ENCODE measurements at places on chromosomes 7 and 10. TPM values are rescaled to one million over a fixed set of nuclear protein-coding genes. Genes with fewer than 3 reads are reported as not detected.
A peak's percentile ranks its signal among the peaks of the same experiment; 100 is the strongest.

DNA sequence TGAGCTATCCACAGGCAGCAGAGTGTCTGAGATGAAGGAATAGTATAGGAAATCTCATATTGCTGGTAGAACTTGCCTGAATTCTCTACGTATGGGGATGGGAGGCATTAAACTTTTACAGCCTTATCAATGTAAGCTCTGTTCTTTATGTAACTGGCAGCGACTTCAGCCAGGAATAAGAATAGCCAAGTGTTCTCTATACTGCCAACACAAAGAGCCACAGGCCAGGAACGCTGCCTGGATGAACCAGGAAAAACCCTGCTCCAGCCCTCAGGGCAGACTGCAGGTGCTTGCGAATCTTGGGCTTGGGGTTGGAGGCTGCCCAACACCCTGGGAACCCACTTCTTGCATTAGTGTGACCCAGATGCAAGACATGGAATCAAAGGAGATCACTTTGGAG is 6.1 kb upstream of the OLAH start:
- no peaks in the 10 kb centered on the region for H3K27me3 ChIP-seq
- no peak overlapping the region for H3K27ac ChIP-seq
- H3K4me1 ChIP-seq = no peaks in the 10 kb centered on the region
- no peak overlapping the region for H3K4me3 ChIP-seq
- no peaks in the 10 kb centered on the region for H3K36me3 ChIP-seq

DNA sequence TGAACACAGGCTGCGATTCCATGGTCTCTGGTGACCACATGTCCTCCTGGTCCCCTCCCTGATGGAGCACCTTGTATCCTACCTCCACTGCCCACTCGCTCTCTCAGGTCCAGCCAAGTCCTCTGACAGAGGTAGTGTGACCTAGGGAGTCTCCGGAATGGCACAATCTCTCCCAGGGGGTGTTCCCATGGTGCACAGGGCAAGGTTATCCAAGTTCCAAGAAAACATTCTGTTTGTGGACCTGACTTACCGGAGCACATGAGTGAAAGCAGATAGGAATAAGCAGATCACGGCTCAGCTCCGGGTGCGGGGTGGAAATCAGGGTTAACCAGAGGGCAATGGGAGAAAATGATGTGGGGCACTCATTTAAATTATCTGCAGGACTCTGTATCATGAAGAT is 45.8 kb upstream of the INSIG1 start:
- H3K4me1 ChIP-seq = no peaks in the 10 kb centered on the region
- peaks cover 5% of the 10 kb centered on the region for H3K27me3 ChIP-seq
- H3K36me3 ChIP-seq = no peaks in the 10 kb centered on the region
- DNase-seq = no peak

GRCh38 chr7:84603545-84603944 is 409.0 kb upstream of the SEMA3A start:
- H3K27me3 ChIP-seq = no peaks in the 10 kb centered on the region
- DNase-seq = no peak
- no peaks in the 10 kb centered on the region for H3K36me3 ChIP-seq
- no peak overlapping the region for H3K27ac ChIP-seq

GRCh38 chr7:139054101-139054500 is 18.3 kb upstream of the ZC3HAV1L start:
- DNase-seq = no peak
- peaks cover 63% of the 10 kb centered on the region for H3K36me3 ChIP-seq
- no peaks in the 10 kb centered on the region for H3K27me3 ChIP-seq
- H3K27ac ChIP-seq = no peak overlapping the region
- no peaks in the 10 kb centered on the region for H3K4me1 ChIP-seq
- no peak overlapping the region for H3K4me3 ChIP-seq

DNA sequence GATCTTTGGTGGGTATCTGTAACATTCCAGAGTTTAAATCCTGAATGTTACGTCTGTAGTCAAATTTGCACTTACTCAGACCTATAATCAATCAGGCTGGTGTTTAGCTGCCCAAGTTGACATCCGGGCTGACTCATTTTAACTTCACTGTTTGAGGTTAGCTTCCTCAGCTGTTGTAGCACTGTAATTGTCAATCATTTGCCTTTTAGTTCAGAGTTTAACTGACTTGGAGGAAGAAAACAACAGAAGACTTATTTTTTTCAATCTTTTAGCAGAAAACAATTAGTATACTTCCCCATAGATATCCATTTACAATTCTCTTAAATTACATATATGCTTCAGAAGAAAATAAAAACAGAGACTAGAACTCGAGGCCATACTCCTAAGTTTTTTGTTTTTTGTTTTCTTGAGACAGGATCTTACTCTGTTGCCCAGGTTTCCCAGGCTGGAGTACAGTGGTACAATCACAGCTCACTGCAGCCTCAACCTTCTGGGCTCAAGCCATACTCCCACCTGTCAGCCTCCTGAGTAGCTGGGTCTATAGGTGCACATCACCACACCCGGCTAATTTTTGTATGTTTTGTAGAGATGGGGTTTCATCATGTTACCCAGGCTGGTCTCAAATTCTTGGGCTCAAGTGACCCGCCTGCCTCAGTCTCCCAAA is 38.5 kb upstream of the LRRC17 start:
- H3K4me3 ChIP-seq = no peak overlapping the region
- H3K36me3 ChIP-seq = no peaks in the 10 kb centered on the region
- no peak overlapping the region for H3K27ac ChIP-seq
- no peak for DNase-seq

DNA sequence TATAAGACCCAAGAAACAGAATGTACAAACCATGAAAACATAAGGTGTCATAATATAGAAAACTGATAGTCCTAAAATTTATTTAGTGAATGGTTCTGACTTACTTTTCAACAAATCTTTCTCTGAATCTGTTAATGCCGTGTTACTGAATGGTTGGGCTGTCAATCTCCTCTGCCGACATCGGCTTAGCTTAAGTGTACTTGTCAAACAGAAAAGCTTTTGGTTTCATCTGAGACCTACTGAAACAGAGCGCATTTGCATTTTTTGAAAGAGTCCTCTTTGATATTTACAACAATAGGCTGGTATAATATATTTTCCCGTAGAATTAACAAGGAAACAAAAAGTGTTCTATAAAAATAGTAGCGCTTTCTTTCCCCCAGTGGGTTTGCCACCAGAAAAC is 120.9 kb upstream of the ZNF804B start:
- no peak overlapping the region for H3K27ac ChIP-seq
- no peaks in the 10 kb centered on the region for H3K36me3 ChIP-seq
- no peak for DNase-seq
- no peak overlapping the region for H3K4me3 ChIP-seq
- H3K4me1 ChIP-seq = no peaks in the 10 kb centered on the region
- H3K27me3 ChIP-seq = no peaks in the 10 kb centered on the region

GRCh38 chr7:2080477-2080876 is 152.3 kb downstream of the MAD1L1 start:
- no peak for DNase-seq
- peaks cover 11% of the 10 kb centered on the region for H3K4me1 ChIP-seq
- H3K36me3 ChIP-seq = no peaks in the 10 kb centered on the region
- no peak overlapping the region for H3K27ac ChIP-seq

- H3K36me3 ChIP-seq = no peaks in the 10 kb centered on the region
- H3K4me1 ChIP-seq = no peaks in the 10 kb centered on the region
- DNase-seq = no peak
- H3K27ac ChIP-seq = no peak overlapping the region
- no peaks in the 10 kb centered on the region for H3K27me3 ChIP-seq
Observed at GRCh38 chr7:155881471-155882350, 69.4 kb upstream of the SHH start.

DNA sequence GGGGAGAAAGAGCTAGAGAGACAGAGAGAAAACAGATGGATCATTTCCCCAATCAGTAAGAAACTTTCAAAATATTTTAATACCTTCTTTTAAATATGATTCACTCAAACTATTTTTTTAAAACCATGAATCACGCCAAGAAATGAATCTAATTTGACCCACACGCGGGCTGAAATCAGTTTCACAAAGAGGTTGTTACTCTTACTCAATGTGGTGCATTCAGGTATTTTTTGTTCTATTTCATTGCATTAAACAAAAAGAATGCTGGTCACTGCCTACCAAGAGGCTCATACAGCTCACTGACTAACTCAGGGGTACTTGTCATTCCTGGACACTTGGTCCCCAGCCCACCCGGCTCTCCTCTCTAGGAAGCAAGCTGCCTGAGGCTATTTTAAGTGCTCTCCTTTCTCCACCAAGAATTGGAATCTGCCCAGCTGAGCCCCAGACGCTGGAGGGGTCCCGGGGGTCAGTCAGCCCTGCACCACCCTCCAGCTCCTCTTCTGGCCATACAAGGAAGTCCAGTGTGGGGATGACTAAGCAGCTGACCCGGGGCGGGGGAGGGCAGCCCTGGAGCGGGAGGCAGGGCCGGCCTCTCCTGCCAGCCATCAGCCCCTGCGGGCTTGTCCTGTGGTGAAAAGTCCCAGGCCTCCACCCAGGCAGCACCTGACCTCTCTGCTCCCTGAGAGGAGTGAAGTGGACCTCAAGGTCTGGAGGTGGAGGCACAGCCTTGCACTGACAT is 21.7 kb upstream of the PFKP start:
- DNase-seq = no peak
- peak overlapping the region; percentile 9 for H3K27ac ChIP-seq
- no peak overlapping the region for H3K4me3 ChIP-seq
- no peaks in the 10 kb centered on the region for H3K36me3 ChIP-seq
- no peaks in the 10 kb centered on the region for H3K27me3 ChIP-seq

GRCh38 chr10:70475661-70476060 is 2.9 kb upstream of the PALD1 start:
- H3K4me1 ChIP-seq = peaks cover 35% of the 10 kb centered on the region
- H3K27me3 ChIP-seq = peaks cover 8% of the 10 kb centered on the region
- DNase-seq = no peak
- no peak overlapping the region for H3K27ac ChIP-seq

DNA sequence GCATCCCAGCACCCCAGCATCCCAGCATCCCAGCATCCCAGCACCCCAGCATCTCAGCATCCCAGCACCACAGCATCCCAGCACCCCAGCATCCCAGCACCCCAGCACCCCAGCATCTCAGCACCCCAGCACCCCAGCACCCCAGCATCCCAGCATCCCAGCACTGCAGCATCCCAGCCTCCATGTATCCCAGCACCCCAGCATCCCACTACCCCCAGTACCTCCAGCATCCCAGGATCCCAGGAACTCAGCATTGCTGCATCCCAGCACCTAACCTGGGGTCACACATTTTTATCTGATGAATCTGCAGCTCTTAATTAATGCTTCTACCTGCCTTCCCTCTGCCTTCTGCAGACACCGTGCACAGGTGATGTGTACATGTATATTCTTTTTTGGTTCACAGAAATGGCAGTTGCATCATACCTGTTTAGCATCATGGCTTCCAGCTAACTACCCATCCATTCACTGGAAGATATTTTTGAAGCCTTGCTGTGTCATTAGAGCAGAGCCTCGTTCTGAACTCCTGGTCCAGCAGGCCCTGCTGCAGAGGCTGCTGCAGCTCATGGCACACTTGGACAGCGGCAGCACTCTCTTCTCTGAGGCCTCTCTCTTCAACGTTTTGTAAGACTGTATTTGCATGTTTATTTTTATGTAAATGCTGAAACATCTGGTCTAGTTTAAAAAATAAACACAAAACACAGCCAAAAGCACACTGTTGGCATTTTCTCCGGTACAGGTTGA is 4.6 kb upstream of the CFAP46 start:
- no peaks in the 10 kb centered on the region for H3K4me1 ChIP-seq
- H3K27ac ChIP-seq = no peak overlapping the region
- H3K27me3 ChIP-seq = no peaks in the 10 kb centered on the region
- no peak overlapping the region for H3K4me3 ChIP-seq
- no peak for DNase-seq

- H3K4me3 ChIP-seq = no peak overlapping the region
- no peaks in the 10 kb centered on the region for H3K27me3 ChIP-seq
- H3K27ac ChIP-seq = no peak overlapping the region
- no peaks in the 10 kb centered on the region for H3K4me1 ChIP-seq
Observed at GRCh38 chr7:29265208-29265923, 70.8 kb downstream of the CHN2 start.

- H3K4me1 ChIP-seq = no peaks in the 10 kb centered on the region
- no peak for DNase-seq
- no peaks in the 10 kb centered on the region for H3K27me3 ChIP-seq
- no peak overlapping the region for H3K4me3 ChIP-seq
Observed at GRCh38 chr7:30922596-30922995, 10.9 kb downstream of the AQP1 start.

DNA sequence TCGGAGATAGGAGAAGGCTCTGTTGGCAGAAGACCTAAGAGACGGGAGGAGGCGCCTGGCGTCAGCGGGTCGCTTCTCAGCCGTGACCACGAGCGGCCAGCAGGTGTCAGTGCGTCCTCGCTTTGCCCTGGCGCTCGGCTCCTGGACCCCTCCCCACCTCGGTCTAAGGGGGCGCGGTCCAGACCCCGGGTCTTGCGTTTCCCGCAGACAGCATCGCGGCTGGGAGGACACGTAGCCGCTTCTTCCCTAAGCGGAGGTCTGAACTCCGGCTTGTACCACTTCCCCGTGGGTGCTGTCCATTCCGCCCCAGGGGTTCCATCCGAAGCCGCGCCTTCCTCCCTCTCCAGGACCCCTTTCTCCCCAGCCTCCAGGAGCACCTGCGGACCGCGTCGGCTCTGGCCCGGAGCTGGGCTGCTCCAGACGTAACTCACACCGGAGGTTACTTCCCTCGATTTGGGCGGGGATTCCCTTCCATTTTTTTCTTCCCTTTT is 593 bp upstream of the ADRA2A start:
- H3K4me1 ChIP-seq = no peaks in the 10 kb centered on the region
- H3K27me3 ChIP-seq = peaks cover 25% of the 10 kb centered on the region
- H3K4me3 ChIP-seq = peak overlapping the region; percentile 50
- no peak for DNase-seq

GRCh38 chr7:38886265-38886664 is 22.7 kb downstream of the VPS41 start:
- no peak overlapping the region for H3K27ac ChIP-seq
- no peaks in the 10 kb centered on the region for H3K27me3 ChIP-seq
- H3K4me3 ChIP-seq = no peak overlapping the region
- H3K36me3 ChIP-seq = no peaks in the 10 kb centered on the region
- H3K4me1 ChIP-seq = no peaks in the 10 kb centered on the region
- DNase-seq = no peak

GRCh38 chr7:132752431-132752830 is 176.2 kb upstream of the PLXNA4 start:
- H3K27me3 ChIP-seq = no peaks in the 10 kb centered on the region
- no peaks in the 10 kb centered on the region for H3K36me3 ChIP-seq
- no peak overlapping the region for H3K4me3 ChIP-seq
- H3K27ac ChIP-seq = no peak overlapping the region
- no peak for DNase-seq

GRCh38 chr10:106410331-106410730 is 754.2 kb downstream of the SORCS1 start:
- H3K27ac ChIP-seq = no peak overlapping the region
- H3K4me3 ChIP-seq = no peak overlapping the region
- no peaks in the 10 kb centered on the region for H3K27me3 ChIP-seq
- H3K36me3 ChIP-seq = no peaks in the 10 kb centered on the region
- no peaks in the 10 kb centered on the region for H3K4me1 ChIP-seq

GRCh38 chr10:86258941-86259340 is 107.7 kb downstream of the GRID1 start:
- no peaks in the 10 kb centered on the region for H3K4me1 ChIP-seq
- H3K4me3 ChIP-seq = no peak overlapping the region
- no peaks in the 10 kb centered on the region for H3K27me3 ChIP-seq
- H3K27ac ChIP-seq = no peak overlapping the region
- H3K36me3 ChIP-seq = no peaks in the 10 kb centered on the region
- DNase-seq = no peak

The ATP6V0A4 gene
- total RNA-seq = not detected

The CPA1 gene
- total RNA-seq = not detected

The CRYGN gene
- not detected for total RNA-seq

The LIPK gene
- not detected for total RNA-seq

The SMIM30 gene
- 47.9 TPM for total RNA-seq

The CUL2 gene
- 59.4 TPM for total RNA-seq

The AGAP3 gene
- total RNA-seq = 39.9 TPM

The PODXL gene
- total RNA-seq = 1.2 TPM

The DIP2C gene
- total RNA-seq = 0.44 TPM

The IGF2BP3 gene
- total RNA-seq = 0.04 TPM

The PTF1A gene
- not detected for total RNA-seq

The GHITM gene
- 218 TPM for total RNA-seq

The ZNF804B gene
- not detected for total RNA-seq

The RPP30 gene
- total RNA-seq = 123 TPM

The HYAL4 gene
- total RNA-seq = not detected
